Activated CD4-positive, alpha-beta T cell treated with anti-CD3 and anti-CD28 coated beads, Interleukin-2, amount 50 U/mL, for 4 hours (primary cell): ENCODE measurements at places on chromosomes 6 and 20.
A peak's percentile ranks its signal among the peaks of the same experiment; 100 is the strongest.

DNA sequence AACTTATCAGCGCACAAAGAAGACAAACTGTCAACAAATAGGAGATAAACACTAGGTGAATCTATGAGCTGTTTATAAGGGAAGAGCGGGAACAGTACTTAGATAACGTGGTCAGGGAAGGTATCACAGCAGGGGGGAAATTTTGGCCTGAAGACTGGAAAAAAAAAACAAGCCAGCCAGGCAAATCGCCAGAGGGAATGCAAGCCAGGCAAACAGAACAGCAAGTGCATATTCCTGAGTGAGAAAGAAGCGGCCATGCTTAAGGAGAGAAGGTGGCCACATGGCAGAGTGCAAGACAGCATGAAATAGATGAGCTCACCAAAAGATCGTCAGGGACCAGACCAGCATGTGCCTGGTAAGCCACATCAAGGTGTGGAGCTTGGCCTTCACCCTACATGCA is 466.5 kb upstream of the ARID1B start:
- DNase-seq, result no peak

- peak; percentile 82 for DNase-seq
These were observed at the start of gene TMEM242 for GRCh38 chr6:157323255-157323965. TMEM242 (minus strand) TSS chr6:157323519; CDS start chr6:157323499, 20 bp downstream.

DNA sequence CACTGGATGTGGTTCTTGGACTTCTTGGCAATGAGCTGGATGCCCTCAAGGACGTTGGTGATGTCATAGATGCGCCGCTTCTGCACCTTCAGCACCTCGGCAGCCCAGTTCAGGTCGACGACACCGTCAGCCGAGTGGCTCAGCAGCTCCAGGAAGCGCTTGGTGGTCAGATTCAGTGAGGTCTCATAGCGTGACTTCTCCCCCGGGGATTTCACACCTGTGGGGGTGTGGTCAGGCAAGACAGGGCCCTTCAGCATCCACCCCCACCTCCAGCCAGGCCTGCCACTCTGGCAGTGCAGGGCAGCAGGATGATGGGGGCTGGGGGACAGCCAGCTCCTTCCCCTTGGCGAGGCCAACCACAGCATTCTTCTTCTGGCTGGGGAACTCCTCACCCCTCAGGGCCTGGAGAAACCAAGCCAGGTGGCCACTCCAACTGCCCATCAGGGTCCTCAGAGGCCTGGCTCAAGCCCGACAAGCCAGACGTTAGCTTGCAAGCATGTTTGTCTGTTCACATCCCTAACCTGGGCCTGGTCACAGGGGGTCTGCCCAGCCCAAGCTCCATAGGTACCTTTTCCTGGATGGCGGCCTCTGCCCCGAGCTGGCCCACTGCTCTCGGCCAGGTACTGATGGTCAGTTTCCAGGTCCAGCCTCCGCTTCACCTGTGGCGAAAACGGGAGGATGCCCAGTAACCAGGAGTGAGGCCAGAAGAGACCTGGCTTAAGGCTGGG is 5.7 kb upstream of the NECAB3 start:
- no peak for DNase-seq

DNA sequence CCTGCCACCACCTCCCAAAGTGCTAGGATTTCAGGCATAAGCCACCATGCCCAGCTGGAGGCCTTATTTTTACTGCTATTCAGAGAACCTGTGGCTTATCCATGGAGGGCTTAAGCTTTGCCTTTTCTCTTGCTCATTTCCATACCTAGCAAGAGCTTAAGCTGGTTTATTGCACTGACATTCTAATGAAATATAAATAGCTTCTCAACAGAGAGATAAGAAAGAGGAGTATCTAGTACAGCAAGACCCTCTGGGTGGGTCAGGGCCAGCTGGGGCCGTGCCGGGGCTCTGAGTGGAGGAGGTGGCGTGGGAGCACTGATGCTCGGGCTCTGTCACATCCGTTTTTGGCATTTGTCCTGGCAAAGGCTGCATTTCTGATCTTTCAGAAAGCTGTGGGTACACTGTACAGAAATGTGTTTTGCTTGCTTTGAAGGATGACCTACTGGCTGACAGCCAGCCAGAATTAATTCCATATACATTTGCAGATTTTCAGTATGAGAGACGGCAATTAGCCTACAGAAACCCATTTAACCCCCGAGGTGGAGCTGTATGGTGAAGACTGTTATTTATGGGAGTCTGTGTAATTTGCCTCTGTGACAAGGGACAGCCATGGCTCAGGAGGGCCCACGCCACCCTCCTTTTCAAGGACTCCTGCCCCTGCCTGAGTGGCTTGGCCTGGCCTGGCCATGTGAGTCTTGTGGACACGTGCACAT is 181.6 kb upstream of the AKAP12 start:
- DNase-seq, result no peak

DNA sequence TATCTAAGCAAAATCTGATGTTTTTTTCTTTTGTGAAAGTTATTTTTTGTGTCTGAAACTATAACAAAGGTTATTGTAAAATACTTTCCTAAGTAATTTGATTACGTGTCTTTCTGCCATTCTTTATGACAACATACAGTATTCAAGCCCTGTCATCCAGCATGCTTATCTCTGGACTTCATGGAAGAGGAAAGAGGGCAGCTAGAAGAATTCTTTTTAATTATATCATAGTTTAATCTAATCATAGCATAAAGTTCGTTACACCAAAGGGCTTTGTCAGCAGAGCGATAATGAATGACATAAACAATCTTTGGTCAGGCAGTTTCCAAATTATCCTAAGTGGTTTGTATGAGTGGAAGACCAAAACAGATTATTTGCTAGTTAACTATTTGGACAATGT is 3.5 kb downstream of the ENPP3 start:
- no peak for DNase-seq

DNA sequence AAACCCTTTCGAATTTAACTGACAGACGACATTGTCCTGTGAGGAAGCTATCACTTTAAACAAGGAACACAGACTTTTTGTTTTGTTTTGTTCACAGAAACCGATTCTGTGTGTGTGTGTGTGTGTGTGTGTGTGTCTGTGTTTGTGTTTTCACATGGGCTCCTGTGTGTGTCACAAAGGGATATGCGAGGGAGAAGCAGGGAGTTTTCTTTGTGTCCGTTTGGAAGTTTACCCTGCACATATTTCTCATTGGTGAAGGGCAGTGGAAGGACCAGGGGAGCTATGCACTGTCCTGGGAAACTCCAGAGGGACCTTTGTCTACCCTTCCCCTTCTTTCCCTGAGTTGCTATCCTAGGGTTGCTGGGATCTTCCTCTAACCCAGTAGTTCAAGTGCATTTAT is 17.7 kb downstream of the POM121L2 start:
- DNase-seq, result no peak

DNA sequence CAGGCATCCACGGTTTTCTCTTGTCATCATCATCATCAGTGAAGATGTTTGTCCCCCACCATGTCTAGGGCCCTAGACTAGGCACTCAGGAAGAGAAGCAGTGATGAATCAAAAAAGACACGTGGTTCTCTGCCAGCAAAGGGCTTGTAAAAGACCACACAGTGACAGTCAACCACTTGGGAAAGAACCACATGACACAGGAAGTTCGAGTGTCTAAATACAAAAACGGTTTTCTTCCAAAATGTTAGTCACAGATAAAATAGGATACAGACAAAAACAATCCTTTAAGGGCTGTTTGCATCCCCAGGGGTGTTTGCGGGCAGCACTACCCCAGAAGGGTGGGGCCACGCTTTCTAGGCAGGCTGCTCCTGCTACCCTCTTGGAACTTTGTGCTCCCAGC is 356.8 kb upstream of the AGPAT4 start:
- no peak for DNase-seq

GRCh38 chr6:57021086-57021720 is 25.3 kb upstream of the KIAA1586 start:
- DNase-seq, result no peak

DNA sequence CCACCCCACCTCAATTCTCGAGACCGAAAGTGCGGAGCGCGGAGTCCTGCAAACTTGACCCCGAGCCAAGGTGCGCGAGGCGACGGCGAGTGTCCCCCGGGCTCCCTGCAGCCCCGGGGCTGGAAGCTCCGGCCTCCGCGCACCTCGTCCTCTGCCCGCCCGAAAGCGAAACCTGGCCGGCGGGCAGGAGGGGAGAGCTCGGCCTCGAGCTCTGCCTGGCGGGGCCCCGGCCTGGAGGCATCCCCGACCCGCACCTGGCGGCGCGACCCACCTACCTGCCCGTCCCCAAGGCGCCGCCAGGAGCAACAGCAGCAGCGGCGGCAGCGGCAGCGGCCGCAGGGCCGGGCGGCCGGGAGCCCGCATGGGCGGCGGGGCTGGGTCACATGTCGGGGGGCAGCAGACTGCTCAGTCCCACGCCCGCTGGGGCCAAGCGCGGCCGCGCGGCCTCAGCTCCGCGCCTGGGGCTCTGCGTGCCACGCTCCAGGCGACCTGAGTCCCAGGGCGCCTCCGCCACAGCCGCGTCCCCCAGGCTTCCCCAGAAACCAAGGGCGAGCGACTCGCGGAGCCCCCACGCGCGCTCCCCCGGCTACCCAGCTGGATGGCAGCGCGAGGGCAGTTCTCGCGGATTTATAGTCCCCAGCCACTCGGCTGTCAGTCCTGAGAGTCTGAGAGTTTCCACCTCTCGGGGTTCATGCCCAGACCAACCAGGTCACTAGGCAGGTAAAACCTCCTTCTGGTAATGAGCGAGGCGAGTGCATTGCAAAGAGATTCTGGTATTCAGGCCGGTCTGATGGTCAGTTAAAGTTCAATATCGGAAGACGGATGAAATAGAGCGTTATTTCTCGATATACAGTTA is at the start of gene IL20RA:
IL20RA (minus strand) TSS at position 600 of the 856 bp plus-strand sequence; CDS start at position 363, 237 bp downstream.
- DNase-seq, result no peak

DNA sequence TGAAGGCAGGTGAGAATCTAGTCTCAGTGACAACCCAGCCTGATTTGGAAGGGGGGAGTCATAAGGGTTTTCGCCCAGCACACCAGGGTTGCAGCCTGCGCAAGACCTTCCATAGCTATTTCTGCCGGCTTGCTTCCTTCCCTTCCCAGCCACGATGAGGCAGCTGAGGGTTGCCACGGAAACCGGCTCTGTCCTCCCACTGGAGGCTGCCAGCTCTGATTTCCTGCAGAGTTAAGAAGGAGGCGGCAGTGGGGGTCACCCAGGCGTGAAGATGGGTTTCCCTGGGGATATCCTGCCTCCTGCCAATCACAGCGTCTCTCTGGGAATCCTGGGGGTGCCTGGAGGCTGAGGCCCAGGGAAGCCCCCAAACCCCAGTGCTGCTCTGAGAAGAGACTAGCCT is 23.1 kb upstream of the KCNB1 start:
- no peak for DNase-seq

DNA sequence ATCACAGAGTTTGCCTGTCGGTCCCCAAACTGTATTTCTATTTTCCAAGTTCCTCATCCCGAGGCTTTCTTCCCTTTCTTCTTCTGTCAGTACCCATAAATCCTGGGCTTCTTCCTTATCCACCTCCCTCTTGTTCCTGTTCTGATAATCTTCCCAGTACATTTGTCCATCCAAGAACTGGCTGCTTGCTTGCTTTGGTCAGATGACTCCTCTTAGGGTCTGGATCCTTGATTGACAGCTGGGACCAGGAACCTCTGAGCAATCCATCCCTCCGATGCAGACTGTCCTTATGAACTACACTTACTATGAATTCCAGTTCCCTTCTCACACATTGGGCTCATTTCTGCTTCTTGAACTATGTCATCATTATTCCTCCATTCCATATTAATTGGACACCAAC is 275.3 kb upstream of the CITED2 start:
- DNase-seq, result no peak

- no peak for DNase-seq
These were observed 27.8 kb downstream of the ELOVL5 start for GRCh38 chr6:53320964-53321363.

DNA sequence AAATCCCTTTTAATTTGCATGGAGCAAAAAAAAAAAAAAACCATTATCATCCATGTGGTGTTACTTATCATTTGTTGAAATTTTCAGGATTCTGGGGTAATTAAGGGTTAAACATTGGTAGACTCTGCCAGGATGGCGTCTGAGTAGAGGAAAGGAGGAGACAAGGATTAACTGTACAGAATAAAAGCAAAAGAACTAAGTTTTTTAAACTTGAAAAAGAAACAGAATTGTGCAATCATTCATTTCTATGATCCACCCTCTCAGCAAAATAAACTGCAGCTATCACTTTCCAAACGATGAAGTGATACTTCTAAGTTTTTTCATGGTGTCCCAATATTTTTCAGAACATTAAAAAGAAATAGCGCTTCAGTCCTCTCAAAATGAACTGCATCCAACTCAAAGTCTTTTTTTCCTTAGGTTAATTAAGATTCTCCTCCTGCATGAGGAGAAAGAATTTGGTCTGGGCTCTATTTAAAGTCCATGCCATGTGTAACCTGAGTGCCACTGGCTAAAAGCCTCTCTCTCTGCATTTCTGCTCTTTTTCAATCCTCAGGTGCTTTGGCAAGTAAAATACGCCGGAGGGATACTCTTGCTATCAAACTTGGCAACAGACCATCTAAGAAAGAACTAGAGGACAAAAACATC is 69.5 kb upstream of the LTV1 start:
- DNase-seq, result no peak

DNA sequence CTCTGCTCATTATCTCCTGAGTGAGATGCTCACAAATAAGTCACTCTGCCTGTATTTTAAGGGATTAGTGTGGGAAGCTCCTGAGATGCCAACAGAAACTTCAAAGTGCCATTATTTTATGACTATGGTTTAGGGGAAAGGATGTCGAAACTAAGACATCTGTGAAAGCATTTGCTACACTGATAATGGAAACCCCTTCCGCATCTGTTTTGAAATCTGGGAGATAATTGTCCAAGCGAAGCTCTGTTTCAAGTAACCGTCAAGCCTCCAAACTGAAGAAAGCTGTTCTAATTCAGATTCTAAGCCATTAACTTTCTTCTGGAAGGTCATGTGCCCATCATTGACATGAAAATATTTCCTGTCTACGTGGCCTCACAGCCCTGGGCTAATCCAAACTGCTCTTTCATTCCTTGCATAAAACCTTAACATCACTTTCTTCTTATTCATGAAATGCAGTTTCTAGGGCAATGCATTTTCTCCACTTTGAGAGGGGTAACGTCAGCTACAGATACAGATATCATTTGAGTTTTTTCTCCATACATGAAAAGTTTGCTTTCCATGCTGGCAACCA is 932.0 kb downstream of the C6orf118 start:
- no peak for DNase-seq

- no peak for DNase-seq
These were observed 6.6 kb upstream of the KIF13A start for GRCh38 chr6:17994019-17994418.

- no peak for DNase-seq
These were observed 170.1 kb upstream of the PHACTR1 start for GRCh38 chr6:12546410-12547002.

GRCh38 chr20:7975851-7976414 is 35.7 kb upstream of the HAO1 start:
- no peak for DNase-seq

GRCh38 chr20:49278818-49279676 is 1.2 kb upstream of the ZNFX1 start:
- peak; percentile 23 for DNase-seq

GRCh38 chr6:57078531-57079207 is 11.3 kb upstream of the ZNF451 start:
- no peak for DNase-seq
